ENCODE measurements at places on chromosomes 2 and 18.
A peak's percentile ranks its signal among the peaks of the same experiment; 100 is the strongest.

- no peak for DNase-seq
Observed at GRCh38 chr2:240920783-240921231, 14.7 kb downstream of the CROCC2 start.

DNA sequence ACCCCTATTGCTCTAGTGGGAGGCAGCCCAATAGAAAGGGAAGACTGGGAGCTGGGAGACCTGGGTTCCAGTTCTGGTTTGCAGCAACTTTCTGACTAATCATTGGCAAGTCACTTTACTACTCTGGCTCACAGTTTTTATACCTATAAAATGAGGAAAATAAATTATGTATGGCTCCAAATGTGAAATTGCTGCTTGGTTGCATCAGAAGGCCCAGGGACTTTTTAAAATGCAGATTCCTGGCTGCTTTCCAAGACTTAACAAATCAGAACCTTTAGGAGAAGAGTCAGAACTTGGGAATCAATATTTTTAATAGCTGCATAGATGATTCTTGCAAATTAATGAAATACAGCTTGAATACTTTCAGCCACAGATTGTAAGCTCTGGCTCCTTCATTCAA is 943.9 kb downstream of the EPHA4 start:
- no peak for DNase-seq

- no peak for DNase-seq
Observed at GRCh38 chr2:69791045-69791444, 38.4 kb upstream of the GMCL1 start.

DNA sequence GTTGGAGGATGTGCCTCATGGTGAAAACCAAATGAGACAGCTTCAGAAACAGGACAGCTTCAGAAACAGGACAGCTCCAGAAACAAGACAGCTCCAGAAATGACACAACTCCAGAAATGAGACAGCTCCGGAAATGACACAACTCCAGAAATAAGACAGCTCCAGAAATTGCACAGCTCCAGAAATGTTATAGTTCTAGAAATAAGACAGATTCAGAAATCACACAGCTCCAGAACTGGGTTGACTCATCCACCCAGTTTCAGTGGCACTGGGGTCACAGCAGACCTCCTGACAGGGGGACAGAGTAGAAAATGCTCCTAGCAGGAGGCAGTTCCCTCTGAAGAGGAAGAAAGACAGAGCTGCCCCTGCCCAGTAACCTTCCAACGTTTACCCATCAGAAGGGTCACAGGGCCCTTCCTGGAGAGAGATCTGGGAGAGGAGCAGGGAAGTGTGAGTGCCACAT is 26.9 kb upstream of the COL6A3 start:
- peak; percentile 62 for DNase-seq

GRCh38 chr2:226179010-226179409 is 620.6 kb downstream of the IRS1 start:
- DNase-seq = peak; percentile 74
